ENCODE measurements at places on chromosomes 6 and 20.

- no peak for DNase-seq
Measured at GRCh38 chr6:92770540-92770939, 648.8 kb downstream of the EPHA7 start.

- no peak for DNase-seq
Measured at GRCh38 chr20:14142964-14143627, 147.8 kb downstream of the MACROD2 start.

GRCh38 chr6:167153521-167153959 is 4.2 kb downstream of the GPR31 start:
- DNase-seq: no peak

- no peak for DNase-seq
Measured at GRCh38 chr20:39421571-39422105, 459.5 kb downstream of the DHX35 start.

GRCh38 chr6:46637933-46638332 is 14.7 kb downstream of the CYP39A1 start:
- no peak for DNase-seq

GRCh38 chr20:18988701-18989100 is 175.1 kb downstream of the SCP2D1 start:
- no peak for DNase-seq

GRCh38 chr6:81075974-81076373 is 676.5 kb downstream of the TENT5A start:
- no peak for DNase-seq

GRCh38 chr6:143536866-143537691 is 25.6 kb upstream of the FUCA2 start:
- no peak for DNase-seq

- no peak for DNase-seq
Measured at GRCh38 chr20:62219101-62219991, 732 bp downstream of the HRH3 start.

- no peak for DNase-seq
Measured at GRCh38 chr6:169851641-169852503, 100.5 kb downstream of the ERMARD start.

DNA sequence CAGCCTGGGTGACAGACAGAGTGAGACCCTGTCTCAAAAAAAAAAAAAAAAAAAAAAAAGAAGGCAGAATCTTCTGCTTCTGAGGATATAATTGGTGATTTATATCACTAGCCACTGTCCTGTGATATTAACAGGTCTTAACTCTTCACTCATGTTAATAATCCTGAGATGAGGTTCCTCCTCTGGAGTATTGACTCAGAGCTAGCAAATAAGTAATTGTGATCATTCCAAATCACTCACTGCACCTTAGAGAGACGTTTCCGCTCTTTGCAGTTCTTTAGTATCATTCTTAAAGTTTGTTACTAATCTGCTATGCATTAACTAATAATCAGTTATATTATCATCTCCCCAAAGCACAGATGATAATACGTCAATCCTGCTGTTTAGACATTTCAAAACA is 41.6 kb upstream of the NOX3 start:
- no peak for DNase-seq

DNA sequence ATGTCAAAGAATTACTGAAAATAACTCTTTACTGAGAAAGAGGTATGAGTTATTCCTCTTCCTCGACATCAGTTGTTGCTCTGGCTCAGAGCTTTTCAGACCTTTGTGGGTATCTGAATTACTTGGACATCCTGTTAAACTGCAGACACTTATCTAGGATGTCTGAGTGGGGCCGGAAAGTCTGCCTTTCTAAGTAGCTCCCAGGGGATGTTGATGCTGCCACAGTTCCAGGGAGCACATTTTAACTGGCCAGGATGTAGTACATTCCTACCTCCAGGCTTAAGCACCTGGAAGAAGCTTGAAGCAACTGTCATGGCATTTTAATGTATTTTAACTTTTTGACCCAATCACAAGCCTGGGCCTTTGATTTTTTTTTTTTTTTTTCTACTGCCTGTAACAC is 265.8 kb upstream of the PLCB4 start:
- DNase-seq: no peak

- DNase-seq: no peak
Measured at GRCh38 chr6:5416250-5416649, 154.9 kb downstream of the FARS2 start.

- DNase-seq: no peak
Measured at GRCh38 chr6:82622461-82622860, 258.8 kb downstream of the TPBG start.

DNA sequence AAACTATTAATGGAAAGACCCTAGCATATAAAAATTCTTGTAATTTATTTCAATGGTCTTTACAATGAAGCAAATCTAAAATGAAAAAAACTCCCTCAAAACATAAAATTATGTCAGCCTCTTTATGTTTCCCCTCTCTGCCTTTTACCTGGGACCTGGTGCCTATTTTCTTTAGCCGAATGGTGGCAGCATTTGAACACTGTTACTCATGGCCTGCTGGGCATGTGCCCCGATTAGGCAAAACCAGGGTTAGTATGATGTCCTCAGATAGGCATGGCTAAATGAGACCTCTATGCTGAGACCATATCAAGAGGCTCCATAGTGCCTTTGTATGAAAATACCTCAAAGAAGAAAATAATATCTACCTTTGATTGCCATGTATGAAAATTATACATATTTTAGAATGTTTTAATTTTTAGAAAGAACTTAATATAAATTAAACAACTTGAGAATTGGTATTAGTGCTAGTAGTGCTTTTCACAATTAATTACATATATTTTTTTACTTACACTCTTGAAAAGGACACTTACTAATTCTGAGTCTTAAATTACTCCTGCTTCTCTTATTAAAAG is 22.5 kb upstream of the C6orf58 start:
- no peak for DNase-seq
